Activated CD8-positive, alpha-beta memory T cell treated with anti-CD3 and anti-CD28 coated beads for 4 hours (primary cell): ENCODE measurements at places on chromosomes 4 and X.

DNA sequence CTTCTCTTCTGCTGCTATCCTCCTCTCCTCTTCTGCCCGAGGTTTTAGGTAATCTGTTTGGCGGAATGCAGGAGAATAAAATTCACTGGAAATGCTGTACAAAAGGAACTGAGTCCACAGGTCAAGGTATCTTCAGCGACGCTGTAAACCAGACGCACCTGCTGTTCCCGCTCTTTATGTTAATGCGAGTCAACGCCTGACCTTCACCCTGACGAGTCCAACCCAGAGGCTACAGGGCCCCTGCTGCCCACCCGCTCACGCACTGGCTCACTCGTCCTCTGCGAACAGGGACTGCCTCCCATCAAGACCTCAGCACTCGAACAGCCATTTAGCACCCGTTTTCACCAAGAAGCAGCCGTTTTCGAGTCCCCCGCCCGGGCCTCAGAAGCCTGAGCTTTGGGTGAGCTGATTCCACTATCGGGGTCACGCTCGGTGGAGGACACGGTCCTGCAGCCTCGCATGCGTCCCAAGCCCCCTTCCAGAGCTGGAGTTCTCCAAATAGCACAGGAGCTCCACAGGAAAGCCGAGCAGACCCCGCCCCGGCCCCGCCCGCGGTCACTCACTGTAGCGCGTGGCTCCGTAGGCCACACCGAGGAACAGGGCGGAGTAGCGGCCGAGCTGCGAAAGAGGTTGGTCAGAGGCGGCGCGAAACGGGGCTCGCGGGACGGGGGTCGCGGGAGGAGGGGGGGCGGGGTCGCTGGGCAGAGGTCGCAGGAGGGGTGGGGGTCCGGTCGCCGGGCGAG is 556 bp downstream of the ATP5ME start:
- no peak for DNase-seq

DNA sequence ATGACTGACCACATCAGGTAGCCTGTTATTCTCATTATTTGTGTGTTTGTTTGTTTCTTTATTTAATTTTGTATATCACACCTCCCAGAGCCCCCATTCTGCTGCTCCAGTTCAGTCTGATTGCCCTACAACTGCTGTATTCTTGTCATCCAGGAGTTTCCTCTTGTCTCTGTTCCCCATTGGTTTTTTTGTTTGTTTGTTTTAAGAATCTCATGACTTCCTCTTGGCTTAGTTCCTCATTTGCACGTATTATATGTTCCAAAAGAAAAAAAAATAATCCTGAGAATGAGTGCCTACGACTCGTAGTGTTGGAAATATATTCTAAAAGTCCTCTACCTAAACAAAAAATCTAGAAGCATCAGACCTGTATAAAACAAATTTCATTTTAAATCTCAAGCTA is 142.3 kb upstream of the SLIT2 start:
- DNase-seq: no peak

GRCh38 chrX:29488919-29489318 is 726.4 kb upstream of the MAGEB2 start:
- DNase-seq: no peak

GRCh38 chr4:102430461-102430910 is 70.7 kb upstream of the NFKB1 start:
- DNase-seq: no peak

GRCh38 chrX:28969126-28969525 is 381.9 kb downstream of the IL1RAPL1 start:
- no peak for DNase-seq

DNA sequence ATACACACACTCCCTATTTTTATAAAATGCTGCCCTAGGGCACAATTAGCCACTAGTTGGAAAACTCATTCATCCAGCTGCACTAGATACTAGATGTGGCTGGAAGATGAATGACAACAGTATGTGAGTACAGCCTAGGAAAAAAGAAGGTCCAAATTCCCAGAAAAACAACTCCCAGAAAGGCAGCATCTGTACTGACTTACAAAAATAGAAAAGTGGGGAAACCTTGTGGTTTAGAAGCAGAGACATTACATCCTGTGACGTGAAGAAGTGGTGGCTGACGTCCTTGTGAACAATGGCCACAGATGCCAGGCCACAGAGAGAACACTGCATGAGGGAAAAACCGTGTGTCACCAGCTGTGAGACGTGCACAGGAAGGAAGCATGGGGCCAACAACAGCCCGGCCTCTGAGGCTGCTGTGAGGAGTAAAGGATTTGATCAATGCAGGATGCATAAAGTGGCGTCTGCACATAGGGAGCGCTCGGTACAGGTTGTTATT is 81.2 kb downstream of the SPRY1 start:
- peak; percentile 36 for DNase-seq

DNA sequence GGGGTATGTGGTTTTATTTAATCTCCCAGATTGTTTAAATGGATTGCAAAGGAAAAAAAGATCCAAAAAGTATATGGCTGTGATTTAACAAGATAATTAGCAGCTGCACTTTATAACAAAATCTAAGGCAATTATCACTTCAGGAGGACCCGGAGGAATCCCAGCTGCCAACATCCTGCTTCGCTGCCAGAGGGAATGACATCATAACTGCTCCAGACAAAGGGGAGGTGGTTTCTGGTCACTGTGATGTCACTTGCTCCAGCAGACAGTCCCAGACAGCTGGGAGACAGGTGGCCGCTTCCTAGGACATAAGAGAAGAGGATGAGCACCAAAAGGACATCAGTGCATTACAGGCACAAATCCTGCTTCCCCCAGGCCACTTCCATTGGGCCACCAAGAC is 371.0 kb downstream of the BCOR start:
- no peak for DNase-seq

GRCh38 chr4:177351622-177352244 is 42.1 kb downstream of the NEIL3 start:
- DNase-seq: no peak

DNA sequence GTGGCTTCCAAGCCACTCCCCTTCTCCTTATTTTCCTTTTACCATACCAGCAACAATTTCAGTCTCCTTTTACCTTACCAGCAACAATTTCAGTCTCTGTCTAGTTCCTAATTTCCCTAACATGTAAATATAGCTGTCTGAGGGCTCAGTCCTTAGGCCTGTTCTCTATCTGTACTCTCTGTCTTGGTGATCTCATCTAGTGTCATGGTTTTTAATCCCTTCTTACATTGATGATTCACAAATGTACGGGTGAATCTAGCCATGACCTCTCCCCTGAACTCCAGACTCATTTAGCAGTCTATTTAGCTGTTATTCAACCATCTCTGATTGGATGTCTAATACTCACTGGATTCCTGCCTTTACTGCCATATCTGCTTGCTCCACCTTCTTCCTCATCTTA is 7.2 kb downstream of the IL15 start:
- DNase-seq: no peak

DNA sequence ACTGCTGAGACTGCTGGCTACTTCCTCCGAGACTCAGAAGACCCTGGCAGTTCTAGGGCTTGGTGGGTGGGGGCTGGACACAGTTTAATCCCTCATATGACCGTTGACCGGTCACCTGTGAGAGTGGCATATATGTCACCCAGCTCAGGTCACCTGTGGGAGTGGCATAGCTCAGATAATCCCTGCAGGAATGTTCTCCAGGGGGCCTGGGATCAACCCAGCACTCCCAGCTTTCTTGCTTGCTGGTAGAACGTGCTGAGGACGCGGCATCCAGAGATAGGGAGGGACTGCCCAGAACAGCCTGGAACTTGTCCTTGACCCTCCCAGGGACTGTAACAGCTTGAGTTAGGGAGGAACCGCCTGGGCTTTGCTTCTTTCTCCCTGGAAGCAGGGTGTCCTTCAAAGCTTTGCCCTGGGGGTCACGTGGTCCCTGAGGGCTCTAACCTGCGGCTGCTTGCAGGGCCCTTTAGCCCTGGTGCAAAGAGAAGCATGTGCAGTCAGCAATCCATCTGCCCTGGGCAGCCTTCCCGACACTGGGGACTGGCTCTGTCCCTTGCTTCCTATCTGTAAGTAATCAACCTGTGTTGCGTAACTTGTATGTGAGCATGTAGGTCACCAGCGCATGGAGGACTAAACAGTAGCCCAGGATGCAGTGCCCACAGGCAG is 55.3 kb downstream of the ZFYVE28 start:
- DNase-seq: no peak

DNA sequence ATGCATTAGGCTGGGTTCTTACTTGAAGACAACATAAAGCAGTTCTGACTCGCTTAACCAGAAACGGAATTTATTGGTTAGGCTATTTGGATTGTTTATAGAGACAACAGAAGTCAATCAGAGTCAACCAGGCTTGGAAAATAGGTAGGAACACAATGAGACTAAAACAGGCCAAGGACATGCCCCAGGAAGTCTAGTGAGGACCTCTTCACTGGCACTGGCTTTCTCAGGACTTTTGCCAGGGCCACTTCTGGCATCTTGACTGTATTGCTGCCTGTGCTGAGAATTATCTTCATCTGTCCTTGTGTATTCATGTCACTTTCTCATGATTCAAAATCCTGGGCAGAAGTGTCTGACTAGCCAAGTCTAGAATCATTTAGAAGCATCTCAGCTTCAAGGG is 19.6 kb downstream of the PGAM4 start:
- no peak for DNase-seq

- DNase-seq: no peak
Observed at GRCh38 chrX:81201071-81201470, 642 bp downstream of the HMGN5 start.

DNA sequence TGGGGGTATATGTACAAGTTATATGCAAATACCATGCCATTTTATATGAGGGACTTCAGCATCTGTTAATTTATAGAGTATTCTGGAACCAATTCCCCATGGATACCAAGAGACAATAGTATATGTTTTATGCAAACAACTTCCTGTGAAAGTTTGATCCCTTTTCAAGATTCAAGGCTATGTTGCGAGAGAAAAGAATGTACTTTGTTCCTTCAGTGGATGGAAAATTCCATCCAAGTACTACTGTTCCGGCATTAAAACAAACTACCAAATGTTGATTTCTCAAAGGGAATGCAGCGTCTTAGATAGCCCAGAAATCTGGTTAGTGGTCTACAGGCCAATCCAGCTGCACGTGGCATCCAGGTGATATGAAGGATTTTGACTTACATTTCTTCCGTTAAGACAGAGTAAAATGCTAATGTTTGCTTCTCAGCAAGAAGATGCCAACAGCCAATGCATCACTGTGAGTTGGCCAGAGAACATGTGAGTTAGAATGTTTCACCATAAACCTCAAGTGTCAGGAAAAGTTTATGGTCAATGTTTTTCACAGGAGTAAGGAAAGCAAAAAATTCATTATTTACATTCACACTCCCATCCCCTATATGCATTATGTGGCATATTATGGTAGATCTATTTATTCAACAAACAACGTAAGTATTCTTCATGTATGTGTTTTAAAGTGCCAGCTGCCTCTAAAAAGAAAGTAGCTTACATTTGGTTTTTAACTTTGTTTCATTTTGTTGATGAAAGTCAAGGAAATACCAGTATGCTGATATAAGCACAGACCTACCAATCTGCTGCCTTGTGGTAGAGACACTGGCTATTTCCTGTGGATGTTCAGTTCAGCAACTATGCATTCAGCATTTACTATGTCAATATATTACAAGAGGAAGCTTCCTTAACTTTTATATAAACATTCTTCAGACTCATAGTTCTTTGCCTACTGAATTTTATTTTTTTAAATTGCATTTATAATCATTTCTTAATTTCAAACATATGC is 44.4 kb downstream of the METTL14 start:
- no peak for DNase-seq

- peak; percentile 41 for DNase-seq
Observed at GRCh38 chr4:76950052-76950955, 752 bp downstream of the SEPTIN11 start.

- DNase-seq: no peak
Observed at GRCh38 chr4:77798385-77798784, 20.8 kb downstream of the CNOT6L start.

GRCh38 chr4:111649308-111649707 is 495.9 kb upstream of the FAM241A start:
- no peak for DNase-seq

DNA sequence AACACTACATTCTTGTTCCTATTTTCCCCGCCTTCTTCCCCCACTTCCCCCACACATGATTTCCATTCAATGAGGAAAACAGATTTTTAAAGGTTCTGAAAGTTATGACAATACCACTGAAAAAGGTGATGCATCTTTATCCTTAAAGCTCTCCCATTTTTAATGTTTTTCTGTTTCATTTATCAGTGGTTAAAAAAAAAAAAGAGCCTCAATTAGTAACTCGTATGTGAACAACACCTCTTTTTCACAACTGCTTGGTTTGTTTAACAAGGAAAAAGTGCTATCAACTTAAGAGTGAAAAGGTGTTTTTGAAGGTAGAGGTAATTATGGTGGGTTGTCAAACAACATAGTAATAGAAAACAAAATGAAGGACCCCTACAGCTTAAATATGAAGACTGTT is 8.2 kb upstream of the CAMK2D start:
- DNase-seq: no peak

GRCh38 chr4:136967069-136967468 is 565.2 kb downstream of the PCDH18 start:
- no peak for DNase-seq

DNA sequence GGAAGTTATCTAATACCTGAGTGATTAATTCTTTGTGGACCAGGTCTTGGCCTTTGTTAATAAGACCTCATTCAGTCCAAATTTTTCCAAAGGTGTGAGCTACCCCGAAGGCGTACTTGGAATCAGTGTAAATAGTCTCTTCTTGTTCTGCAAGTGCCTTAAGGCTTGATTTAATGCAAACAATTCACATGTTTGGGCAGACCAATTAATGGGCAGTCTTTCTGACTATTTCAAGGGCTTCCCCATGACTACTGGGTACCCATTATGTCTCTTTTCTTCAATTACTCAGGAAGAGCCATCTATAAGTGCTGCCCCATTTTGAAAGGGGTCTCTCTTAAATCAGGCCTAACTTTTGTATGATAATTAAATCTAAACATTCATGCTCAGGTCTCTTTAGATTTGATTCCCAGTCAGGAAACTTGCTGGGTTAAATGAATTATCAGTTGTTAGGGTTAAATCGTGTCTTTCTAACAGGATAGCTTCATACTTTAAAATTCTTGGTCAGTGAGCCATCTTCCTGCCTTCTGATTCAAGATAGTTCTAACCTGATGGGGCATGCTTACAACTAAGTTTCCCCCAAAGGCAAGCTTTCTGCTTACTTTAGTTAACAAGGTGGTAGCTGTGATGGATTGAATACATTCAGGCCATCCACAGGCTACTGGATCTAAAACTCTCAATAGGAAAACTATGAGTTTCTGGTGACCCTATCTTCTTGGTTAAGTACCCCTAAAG is 179.6 kb downstream of the CCNG2 start:
- no peak for DNase-seq

- no peak for DNase-seq
Observed at GRCh38 chrX:13194291-13195103, 125.4 kb downstream of the ATXN3L start.

DNA sequence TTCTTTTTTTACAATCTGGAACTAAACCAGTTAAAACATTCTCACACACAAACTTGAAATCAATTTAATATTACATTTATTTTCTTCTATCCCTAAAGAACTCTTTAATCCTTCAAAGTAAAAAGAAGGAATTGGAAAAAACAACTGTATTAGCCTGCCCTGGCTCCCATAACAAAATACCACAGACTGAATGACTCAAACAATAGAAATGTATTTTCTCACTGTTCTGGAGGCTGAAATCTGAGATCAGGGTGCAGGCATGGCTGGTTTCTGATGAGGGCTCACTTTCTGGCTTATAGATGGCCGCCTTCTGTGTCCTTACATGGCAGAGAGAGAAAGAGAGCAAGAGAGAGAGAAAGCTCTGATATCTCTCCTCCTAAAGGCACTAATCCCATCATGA is 149.4 kb downstream of the PDGFRA start:
- DNase-seq: no peak

- peak; percentile 6 for DNase-seq
Observed at GRCh38 chrX:103687696-103688201, 1.2 kb upstream of the MORF4L2 start.

GRCh38 chr4:113899271-113900070 is 80.0 kb downstream of the ARSJ start:
- DNase-seq: no peak
